ENCODE measurements at places on chromosomes 1 and 21. TPM values are rescaled to one million over a fixed set of nuclear protein-coding genes. Genes with fewer than 3 reads are reported as not detected.

Gene MPC2
- 12.2 TPM for total RNA-seq

Gene SYT14
- 0.32 TPM for total RNA-seq

Gene SPRR3
- not detected for total RNA-seq

Gene PLEKHA6
- 4.3 TPM for total RNA-seq

Gene PROK1
- total RNA-seq: not detected

Gene GJA5
- total RNA-seq: 0.32 TPM

Gene ENSA
- 69.2 TPM for total RNA-seq

Gene MCOLN3
- not detected for total RNA-seq

Gene RPE65
- not detected for total RNA-seq

Gene TSPAN2
- total RNA-seq: 8.1 TPM

Gene HTR6
- not detected for total RNA-seq

Gene SAMD13
- 1.3 TPM for total RNA-seq

Gene TINAGL1
- total RNA-seq: 542 TPM

Gene FOXO6
- not detected for total RNA-seq

Gene EPHX1
- 42.7 TPM for total RNA-seq

Gene ORC1
- total RNA-seq: 4.8 TPM

Gene CDC42SE1
- 59.4 TPM for total RNA-seq

Gene ST6GALNAC3
- 25.1 TPM for total RNA-seq

Gene ROR1
- total RNA-seq: 0.16 TPM

Gene GNAT2
- 0.49 TPM for total RNA-seq

Gene PRDM16
- under 0.01 TPM for total RNA-seq

Gene PYHIN1
- total RNA-seq: not detected

Gene SLC30A2
- total RNA-seq: not detected

Gene DVL1
- 36.1 TPM for total RNA-seq

Gene KCNJ15
- 1.1 TPM for total RNA-seq

Gene MYBPH
- total RNA-seq: not detected

Gene OR2AJ1
- total RNA-seq: not detected

Gene KLHDC7A
- total RNA-seq: not detected

Gene PPP2R5A
- total RNA-seq: 49.5 TPM

Gene ACTL8
- not detected for total RNA-seq
